ENCODE measurements at places on chromosomes 5 and 9. TPM values are rescaled to one million over a fixed set of nuclear protein-coding genes. Genes with fewer than 3 reads are reported as not detected.
A peak's percentile ranks its signal among the peaks of the same experiment; 100 is the strongest.

SPINK1 gene
- not detected for total RNA-seq

ECSCR gene
- total RNA-seq = 0.36 TPM

TAF11L3 gene
- total RNA-seq = not detected

SLC4A9 gene
- 0.29 TPM for total RNA-seq

DAPK1 gene
- total RNA-seq = not detected

SLC44A1 gene
- 15.3 TPM for total RNA-seq

DNA sequence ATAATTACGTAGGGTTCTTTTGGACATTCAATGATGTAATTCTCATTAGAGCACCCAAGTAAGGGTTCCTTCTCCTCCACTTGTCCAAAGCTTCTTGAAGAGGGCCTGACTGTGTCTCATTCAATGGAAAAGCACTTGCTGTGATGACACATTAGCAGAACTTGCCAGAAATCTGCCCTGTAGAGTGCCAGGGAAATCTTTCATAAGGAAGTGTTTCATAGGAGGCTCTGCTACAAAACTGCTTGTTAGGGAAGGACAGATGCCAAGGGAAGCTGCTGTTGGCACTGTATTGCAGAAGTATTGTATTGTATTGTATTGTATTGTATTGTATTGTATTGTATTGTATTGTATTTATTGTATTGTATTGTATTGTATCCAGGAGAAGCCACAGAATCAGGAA, 45.5 kb upstream of the MPDZ start:
- no peak for DNase-seq

- no peak for DNase-seq
Observed at GRCh38 chr9:34594177-34594576, 4.7 kb upstream of the CNTFR start.

DNA sequence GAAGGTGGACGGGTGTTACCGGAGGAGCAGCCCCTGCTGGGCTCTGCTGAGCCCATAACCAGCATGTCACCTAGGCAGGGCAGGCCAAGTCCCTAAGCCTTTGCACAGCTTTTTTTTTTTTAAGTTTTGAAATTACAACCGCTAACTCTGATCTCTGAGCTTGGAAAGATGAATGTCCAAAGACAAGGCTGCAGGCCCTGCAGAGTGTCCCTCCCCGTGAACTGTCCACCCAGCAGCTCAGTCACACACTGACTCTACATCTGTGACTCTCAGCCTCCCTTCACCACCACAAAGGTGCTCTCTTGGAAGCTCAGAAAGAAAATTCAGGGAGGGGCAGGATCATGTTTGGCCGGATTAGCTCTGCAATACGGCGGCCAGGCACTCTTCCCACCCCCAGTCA, 119.0 kb upstream of the PPP1R26 start:
- DNase-seq = no peak

- no peak for DNase-seq
Observed at GRCh38 chr5:59390074-59390659, 503.4 kb downstream of the PDE4D start.

- DNase-seq = no peak
Observed at GRCh38 chr5:135942202-135942771, 12.5 kb downstream of the LECT2 start.

DNA sequence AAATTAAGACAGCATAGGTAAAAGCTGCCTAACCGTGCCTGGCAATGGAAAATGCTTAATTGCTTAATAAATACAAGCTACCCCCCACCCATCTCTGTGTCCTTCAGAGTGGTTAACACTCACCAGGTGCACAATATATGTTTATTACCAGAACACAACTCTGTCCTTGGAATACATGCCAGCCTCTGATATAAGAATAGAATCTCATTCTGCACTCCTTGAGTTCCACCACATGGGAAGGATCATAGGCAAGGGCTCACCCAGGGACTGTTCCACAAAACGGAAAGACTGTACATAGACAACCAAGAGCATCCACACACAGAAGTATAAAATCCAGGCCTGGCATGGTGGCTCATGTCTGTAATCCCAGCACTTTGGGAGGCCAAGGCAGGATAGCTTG, 91.4 kb downstream of the STRBP start:
- no peak for DNase-seq

- no peak for DNase-seq
Observed at GRCh38 chr9:136571531-136571930, 25.7 kb upstream of the NOTCH1 start.

DNA sequence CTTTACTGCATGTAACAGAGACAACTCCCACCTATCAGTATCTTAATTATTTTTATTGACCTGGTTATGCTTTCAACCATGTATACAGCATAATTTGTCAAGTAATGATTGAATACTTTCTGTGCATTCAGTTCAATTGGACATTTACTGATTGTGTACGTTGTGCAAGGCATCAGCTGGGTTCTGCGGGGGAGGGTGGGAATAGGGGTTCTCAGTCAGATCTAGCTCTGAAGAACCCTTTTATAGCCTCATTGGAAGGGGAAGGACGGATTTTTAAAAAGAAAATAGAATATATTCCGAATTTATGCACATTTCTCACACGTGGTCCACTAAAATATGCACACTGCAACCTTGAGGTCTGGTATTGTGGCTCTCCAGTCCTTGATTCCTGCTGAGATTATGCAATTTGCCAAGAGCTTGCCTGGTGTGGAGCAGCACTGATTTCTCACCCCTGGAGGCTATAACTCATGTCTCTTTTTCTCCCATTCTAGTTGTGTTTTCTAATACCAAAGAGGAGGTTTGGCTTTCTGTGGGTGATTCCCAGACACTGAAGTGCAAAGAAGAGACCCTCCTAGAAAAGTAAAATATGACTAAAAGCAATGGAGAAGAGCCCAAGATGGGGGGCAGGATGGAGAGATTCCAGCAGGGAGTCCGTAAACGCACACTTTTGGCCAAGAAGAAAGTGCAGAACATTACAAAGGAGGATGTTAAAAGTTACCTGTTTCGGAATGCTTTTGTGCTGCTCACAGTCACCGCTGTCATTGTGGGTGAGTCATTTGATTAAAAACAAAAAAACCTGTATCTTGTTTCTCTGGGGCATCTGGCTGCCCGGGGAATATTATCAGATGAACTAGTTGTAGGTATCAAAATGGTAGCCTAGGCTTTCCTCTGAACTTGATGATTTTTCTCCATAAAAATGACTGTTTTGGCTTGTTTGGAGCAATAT, 1.7 kb downstream of the SLC1A3 start:
- peak; percentile 61 for DNase-seq

DNA sequence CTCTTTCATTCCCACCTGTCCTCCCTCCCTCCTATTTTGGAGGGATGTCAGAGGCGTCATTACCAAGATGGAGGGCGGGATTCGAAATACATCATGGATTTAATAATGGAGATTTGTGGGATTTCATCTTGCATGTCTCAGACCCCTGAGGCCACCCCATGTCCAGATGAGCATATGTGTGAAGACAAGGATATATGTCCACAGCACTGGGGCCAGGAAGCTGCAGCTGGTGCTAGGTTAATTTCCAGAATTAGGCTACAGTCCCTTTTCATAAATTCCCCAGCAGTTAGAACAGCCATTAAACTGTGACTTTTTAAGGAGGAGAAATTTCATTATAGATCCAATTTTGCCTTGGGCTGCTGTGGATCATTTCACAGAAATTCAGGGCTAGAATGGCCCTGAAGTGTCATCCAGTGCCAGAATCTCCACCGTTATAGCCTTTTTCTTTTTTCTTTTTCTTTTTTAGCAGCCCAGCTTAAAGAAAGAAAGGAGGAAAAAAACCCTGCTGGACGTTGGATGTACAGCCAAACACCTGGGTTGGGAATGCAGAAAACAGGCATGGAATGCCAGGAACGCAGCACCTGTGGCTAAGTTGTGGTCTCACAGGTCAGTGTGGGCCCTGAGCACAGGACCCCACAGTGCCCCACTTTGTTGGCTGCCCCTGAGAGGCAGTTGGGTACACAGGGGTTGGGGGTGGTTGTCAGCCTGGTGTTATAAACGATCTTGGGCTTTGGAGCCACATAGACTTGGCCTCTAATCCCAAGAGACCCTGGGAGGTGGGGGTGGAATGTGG, 50.2 kb upstream of the CXCL14 start:
- DNase-seq = no peak

DNA sequence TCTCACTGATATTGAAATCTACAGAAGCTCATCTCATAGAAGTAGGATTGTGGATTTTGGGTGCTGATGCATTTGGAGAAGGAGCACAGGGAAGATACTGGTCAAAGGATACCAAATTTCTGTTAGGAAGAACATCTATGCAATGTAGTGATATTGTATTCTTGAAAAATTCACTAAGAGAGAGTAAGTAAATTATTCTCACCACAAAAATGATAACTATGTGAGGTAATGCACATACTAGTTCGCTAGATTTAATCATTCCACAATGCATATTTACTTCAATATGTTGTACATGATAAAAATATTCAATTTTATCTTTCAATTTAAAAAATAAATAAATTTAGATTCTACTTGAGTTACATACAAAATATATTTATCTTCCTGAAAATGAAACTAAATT, 2040.5 kb upstream of the C9orf72 start:
- DNase-seq = no peak

GRCh38 chr5:103706939-103707682, 144.5 kb upstream of the NUDT12 start:
- no peak for DNase-seq

- no peak for DNase-seq
Observed at GRCh38 chr5:152164860-152165259, 240.2 kb upstream of the GLRA1 start.

GRCh38 chr5:138702166-138703077, 50.8 kb upstream of the CTNNA1 start:
- no peak for DNase-seq

DNA sequence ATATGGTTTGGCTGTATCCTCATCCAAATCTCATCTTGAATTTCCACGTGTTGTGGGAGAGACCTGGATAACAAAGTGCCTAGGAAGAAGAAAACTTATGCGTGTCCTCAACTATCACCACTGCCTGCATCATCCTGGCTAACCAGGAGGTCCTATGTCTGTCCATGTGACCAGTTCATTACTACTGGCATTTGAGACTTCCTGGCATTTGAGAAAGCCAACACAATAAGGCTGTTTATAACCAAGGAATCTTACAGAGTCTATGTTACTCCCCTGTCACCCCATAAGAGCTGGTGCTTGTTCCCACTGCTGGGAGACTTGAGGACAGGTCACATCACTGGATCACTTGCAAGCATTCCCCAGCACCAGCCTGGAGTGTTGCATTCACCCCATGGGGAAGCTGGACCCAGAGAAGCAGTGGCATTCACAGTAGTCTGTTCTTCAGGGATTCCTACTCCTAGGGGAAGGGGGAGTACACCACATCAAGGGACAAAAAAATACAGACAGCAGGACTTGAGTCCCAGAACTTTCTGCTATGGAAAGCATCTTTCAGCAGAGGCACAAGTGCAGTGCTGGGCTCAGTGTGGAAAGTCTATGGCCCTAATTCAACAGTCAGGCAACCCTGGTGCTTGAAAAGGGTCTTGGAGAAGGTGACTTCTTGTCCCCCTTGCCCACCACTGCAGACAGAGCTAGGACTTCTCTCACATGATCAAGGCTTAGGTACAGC, 717.1 kb downstream of the SEMA5A start:
- no peak for DNase-seq

Data from PC-3 (cell line).